AG08395 (cell line): ENCODE measurements at places on chromosomes 2 and 18.

DNA sequence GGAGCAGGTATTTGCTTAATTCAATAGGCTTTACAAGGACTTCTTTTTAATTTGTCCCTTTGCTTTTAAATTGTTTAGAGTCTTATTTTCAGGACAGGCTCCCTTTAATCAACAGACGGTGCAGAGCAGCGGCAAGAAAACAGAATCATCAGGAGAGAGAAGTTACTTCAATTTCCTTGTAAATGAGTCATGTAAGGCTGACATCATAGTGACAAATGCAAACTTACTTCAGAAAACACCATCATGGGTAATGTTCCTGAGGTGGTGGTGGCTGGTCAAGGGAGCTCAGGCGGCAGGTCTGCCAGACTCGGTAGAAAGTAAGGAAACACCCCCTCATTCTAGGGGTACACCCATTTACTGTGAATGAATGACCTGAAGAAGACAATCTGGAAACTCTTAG, 395.1 kb downstream of the FBXO15 start:
- no peak for DNase-seq

DNA sequence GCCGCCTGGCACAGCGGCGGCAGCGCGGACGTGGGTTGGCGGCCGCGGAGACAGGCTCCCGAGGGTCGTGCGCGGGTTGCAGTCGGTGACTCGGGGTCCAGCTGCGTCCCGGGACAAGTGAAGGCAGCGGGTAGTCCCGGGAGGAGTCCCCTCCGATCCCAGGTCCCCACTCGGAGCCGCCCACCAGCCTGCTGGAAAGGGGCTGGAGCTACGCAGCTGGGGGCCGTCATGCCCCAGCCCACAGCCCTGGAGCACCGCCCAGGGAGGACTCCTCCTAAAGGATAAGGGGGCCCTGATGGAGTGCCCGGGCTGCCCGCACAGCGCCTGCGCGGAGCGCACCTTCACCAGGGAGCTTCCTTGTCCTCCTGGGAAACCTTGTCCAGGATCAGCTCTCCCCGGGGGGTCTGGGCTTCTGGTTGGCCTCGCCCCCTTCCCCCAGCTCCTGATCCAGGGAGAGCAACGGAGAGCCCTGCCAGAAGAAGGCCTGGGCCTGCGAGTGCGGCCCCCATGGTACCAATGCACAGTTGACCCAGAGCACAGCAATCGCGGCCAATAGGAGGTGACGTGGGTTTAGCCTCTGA, 25.9 kb upstream of the ALPP start:
- no peak for DNase-seq

- DNase-seq: no peak
Measured at GRCh38 chr2:191617575-191617974, 60.4 kb upstream of the NABP1 start.

- DNase-seq: no peak
Measured at GRCh38 chr2:126858436-126858835, 40.3 kb upstream of the TEX51 start.

DNA sequence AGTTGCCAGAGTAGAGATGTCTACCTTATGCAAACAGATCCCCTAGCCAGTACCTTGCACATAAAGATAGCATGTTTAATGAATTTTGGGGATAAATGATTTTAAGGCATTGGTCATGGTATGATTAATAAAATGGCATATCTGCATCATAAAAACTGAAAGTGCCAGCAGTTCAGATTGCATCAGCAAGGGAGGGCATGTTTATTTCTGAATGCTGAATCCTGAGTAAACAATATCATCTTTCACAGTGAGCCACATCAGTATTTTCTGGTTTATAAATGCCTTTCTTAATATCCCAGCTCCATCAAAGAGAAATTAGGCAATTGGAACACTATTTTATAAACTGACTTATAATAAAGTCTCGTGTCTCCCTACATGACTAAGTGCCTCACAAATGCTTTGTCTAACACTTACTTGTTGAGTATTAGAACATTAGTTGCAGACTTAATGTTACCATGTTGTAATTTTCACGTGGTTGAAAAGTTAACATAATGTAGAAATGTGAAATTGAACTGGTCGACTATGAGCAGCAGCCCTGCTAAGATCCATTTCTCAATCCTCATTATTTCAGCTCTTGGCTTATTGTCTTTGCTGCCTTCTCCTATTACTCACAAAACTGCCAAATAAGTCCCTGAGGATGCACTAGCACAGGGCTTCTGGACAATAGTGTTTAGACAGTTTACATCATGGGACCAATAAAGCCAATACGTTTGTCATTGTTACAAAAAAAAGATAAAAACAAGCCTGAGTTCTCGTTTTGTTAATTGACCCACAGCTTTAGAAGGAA, 48.0 kb downstream of the LANCL1 start:
- no peak for DNase-seq

- DNase-seq: no peak
Measured at GRCh38 chr2:705971-706511, 28.8 kb upstream of the TMEM18 start.

GRCh38 chr2:39542523-39542922, 105.4 kb upstream of the MAP4K3 start:
- no peak for DNase-seq

- no peak for DNase-seq
Measured at GRCh38 chr18:62324181-62324828, 805 bp upstream of the TNFRSF11A start.
